ENCODE measurements at places on chromosomes 4 and X. TPM values are rescaled to one million over a fixed set of nuclear protein-coding genes. Genes with fewer than 3 reads are reported as not detected.

Gene PRKG2
- 0.82 TPM for total RNA-seq

Gene NUDT11
- total RNA-seq = 6.9 TPM

Gene TRMT2B
- total RNA-seq = 9.5 TPM

Gene SSX1
- not detected for total RNA-seq

Gene LRCH2
- 2.7 TPM for total RNA-seq

Gene ZMAT1
- total RNA-seq = 1.6 TPM

Gene MAML3
- total RNA-seq = 18.7 TPM

Gene MBNL3
- 2.1 TPM for total RNA-seq

Gene HERC6
- total RNA-seq = 13.1 TPM

Gene CD38
- total RNA-seq = 3.2 TPM

Gene HMGN5
- total RNA-seq = 0.29 TPM

Gene BEND2
- total RNA-seq = not detected

Gene HOPX
- 1.8 TPM for total RNA-seq

Gene EGFL6
- not detected for total RNA-seq
